ENCODE measurements at places on chromosomes 12 and 14.
A peak's percentile ranks its signal among the peaks of the same experiment; 100 is the strongest.

- DNase-seq, result no peak
Observed at GRCh38 chr12:17878714-17879113, 211.3 kb downstream of the RERGL start.

GRCh38 chr14:68264260-68264569 lies 444.6 kb downstream of the RAD51B start:
- DNase-seq, result no peak

DNA sequence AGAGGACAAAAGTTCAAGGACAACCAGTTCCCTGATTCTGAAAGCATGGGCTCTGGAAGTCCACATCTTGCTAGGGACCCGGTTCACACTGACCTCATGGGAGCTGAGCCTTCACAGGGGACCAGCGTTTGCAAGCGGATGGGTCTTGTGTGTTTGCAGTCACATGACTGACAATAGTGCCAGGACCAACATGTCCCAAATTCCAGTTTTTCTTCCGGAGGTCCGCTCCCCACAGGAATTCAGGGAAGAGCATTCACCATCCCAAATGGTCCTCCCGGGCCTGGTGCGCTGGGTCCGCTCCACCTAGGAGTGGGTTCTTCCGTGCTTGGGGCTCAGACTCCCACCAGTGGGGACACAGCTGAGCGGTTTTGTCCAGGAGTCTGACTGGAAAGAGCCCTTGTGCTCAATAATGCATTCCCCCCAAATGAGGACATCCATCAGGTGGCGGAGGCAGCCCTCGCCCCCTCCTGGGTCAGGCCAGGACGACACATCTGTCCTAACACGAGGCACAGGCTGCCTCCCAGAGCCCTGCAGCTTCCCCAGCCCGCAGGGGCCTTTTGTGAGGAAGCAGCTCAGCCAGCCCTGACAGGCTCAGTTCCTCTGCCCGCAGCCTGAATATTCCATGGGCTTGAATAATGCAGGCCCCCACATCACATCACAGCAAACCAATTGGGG lies 91.8 kb upstream of the BCL11B start:
- DNase-seq, result no peak

- DNase-seq, result no peak
Observed at GRCh38 chr12:25051656-25052195, 102.8 kb upstream of the BCAT1 start.

DNA sequence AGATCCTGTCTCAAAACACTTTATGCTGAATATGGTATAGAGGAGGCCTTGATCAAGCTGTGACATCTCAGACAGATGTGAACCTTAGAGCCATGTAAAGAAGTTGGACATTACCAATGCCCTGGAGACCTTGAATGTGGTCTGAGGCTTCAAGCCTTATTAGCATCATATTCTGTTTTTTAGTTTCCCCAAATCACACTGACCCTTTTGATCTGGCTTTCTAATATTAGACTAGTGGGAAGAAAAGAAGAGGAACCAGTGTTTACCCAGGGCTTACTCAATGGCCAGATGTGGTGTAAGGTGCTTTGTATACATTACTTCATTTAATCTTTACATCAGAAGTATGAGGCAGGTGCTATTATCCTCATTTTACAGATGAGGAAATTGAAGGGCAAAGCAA lies 10.6 kb upstream of the TBPL2 start:
- DNase-seq, result no peak

- no peak for DNase-seq
Observed at GRCh38 chr12:26102953-26103352, 21.9 kb downstream of the BHLHE41 start.

DNA sequence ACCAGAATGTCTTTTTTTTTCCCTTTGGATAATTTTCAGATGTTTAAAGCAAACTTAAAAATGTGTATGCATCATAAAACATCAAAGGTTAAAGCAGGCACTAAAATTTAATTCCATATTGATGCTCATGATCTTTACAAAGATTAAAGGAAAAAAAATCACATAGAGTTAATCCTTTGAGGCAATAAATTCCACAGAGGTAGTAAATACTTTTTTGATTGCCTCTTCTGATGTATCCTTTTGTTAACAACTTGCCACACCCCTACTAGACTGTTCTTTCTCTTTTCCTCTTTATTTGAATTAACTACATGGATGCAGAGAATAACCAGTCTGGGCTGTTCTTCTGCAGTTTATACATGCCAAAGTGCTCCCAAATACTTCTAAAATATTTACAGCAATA lies 45.2 kb upstream of the KCNJ8 start:
- DNase-seq, result no peak

- no peak for DNase-seq
Observed at GRCh38 chr12:3651585-3652424, 101.1 kb downstream of the CRACR2A start.

GRCh38 chr12:47165934-47166333 lies 86.2 kb upstream of the AMIGO2 start:
- DNase-seq, result no peak

- no peak for DNase-seq
Observed at GRCh38 chr12:103586791-103587370, at the start of gene STAB2. TSS of gene STAB2 (plus strand) at chr12:103587273. CDS start at chr12:103587477, 204 bp downstream.

- no peak for DNase-seq
Observed at GRCh38 chr12:12723681-12724420, 6.7 kb downstream of the CDKN1B start.

DNA sequence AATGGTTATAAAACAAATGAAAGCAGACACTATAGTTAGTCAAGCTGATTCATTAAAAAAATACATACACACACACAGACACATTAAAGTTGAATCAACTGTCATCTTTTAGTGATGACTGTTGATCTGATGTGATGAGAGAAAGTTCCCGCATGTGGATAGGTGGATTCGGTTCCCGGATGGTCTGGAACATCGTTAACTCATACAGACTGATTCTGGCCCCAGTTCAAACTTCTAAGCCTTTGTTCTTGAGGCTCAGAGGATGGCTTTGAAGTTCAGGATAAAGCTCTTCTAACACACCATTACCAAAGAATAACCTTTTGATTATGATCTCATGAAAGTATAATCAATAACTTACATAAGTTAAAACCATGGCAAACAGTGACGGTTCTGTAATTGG lies 27.5 kb downstream of the WIF1 start:
- no peak for DNase-seq

GRCh38 chr12:104055686-104056388 lies 5.8 kb upstream of the GLT8D2 start:
- no peak for DNase-seq

GRCh38 chr12:27756670-27757195 lies 23.3 kb upstream of the KLHL42 start:
- DNase-seq, result no peak

DNA sequence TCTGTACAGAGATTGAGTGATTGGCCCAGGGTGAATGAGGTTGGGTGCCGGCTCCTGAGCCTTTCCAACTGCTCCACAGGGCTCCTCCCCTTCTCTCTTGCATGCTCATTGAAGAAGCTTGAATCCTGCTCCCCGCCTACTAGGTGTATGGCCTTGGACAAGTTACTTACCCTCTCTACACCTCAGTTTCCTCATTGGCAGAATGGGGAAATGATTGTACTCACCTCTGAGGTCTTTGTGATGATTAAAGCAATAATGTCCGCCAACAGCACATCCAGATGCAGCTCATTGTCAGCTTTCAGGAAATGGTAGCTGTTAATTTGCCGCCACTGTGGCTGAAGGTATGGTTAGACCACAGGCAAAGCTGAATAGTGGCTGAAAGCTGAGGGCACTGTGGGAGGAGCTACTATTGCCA lies 174.1 kb downstream of the CRADD start:
- no peak for DNase-seq

DNA sequence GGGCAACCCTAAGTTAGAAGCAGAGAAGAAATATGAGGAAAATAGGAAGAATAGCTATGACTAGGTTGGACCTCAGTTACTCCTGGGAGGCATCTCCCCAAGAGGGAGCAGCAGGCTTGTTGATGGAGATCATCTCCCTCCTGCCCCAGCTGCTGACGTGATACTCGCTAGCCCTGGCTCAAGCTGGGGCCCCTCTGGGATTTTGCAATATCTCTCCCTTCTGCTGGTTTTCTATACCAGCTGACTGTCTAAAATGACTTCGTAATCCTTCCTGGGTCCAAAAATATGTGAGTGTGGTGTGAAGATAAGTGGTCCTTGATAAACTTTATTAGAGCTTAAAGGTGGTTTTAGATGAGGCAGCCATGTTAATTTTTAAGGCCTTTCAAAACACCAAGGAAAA lies 4.5 kb upstream of the HECTD4 start:
- DNase-seq, result no peak

- peak; percentile 52 for DNase-seq
Observed at GRCh38 chr12:1853716-1854115, 33.4 kb downstream of the LRTM2 start.

- no peak for DNase-seq
Observed at GRCh38 chr12:68785358-68785757, 22.6 kb upstream of the MDM2 start.

Data from coronary artery (tissue), 2 donors.